ENCODE measurements at places on chromosomes 1 and 21.
A peak's percentile ranks its signal among the peaks of the same experiment; 100 is the strongest.

- no peak for DNase-seq
Observed at GRCh38 chr1:182229921-182230491, 161.6 kb downstream of the GLUL start.

- DNase-seq = no peak
Observed at GRCh38 chr21:41843584-41843983, 35.6 kb downstream of the PRDM15 start.

GRCh38 chr1:116988248-116988647 is 13.3 kb upstream of the CD101 start:
- DNase-seq = no peak

- no peak for DNase-seq
Observed at GRCh38 chr1:234647758-234648157, 37.8 kb upstream of the IRF2BP2 start.

DNA sequence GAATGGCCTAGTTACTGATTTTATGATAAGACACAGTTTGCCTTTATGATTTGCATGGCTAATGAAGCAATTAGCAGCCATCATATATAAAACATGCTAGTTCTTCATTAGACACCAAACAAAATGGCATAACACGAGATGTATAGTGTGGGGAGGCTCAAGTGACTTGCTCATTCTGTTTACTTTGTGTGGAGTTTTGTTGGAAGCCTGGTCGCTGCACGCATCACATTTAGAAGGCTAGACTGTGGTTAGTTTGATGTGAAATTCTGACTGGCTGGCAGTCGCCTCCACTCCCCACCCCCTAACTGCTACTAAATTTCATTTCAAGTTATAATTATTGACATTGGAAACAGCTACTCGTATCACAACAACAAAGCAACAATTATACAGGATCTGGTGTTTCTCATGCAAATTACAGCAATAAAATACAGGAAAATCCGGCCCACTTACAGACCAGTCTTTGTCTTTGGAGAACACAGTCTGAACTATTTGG is 356.1 kb downstream of the LMO4 start:
- DNase-seq = peak; percentile 35

GRCh38 chr21:41973861-41974751 is 20.3 kb upstream of the C2CD2 start:
- DNase-seq = no peak

DNA sequence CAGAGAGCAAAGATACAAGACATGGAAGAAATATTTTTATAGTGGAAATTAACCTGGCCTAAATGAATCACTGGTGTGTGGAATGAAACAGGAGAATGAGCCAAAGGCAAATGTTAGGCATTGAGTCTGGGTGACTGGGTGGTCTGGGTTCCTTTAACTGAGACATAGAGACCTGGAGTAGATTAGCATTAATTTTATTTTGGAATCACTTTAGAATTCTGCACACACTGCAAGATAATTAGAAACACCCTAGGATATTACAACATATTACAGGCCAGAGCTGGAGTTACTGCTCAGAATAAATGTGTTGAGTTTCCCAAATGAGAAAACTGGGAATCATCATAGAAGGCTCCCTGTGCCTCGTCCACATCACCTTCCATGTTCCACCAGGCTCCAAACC is 85.5 kb downstream of the PLPPR5 start:
- DNase-seq = no peak

DNA sequence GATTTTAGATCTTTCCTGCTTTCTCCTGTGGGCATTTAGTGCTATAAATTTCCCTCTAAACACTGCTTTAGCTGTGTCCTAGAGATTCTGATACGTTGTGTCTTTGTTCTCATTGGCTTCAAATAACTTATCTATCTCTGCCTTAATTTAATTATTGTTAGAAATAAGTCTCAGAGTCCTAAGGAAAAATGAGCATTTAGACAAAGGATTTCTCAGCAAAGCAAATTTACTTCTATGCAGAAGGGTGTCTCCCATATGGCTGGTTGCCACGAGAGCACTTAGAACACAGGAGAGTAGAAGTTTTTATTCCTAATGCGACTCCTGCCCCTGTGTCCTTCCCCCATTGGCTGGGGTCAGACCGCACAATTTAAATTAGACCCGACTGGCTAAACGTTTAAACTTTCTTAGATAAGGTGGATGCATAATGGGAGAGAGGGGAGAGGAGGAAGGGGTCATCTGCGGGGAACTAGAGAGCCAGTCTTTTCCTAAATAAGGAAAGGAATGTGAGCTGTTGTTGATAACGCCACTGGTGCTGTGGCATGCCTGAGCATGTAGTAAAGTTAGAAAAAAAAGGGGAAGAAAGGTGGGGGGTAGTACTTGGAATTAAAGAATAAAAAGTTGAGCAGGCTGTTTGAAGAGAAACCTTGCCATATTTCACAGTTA is 170.2 kb downstream of the DYRK1A start:
- DNase-seq = no peak

GRCh38 chr1:40751802-40752201 is 31.8 kb upstream of the KCNQ4 start:
- DNase-seq = no peak

GRCh38 chr21:44727321-44727720 is 15.9 kb upstream of the TSPEAR start:
- DNase-seq = no peak

DNA sequence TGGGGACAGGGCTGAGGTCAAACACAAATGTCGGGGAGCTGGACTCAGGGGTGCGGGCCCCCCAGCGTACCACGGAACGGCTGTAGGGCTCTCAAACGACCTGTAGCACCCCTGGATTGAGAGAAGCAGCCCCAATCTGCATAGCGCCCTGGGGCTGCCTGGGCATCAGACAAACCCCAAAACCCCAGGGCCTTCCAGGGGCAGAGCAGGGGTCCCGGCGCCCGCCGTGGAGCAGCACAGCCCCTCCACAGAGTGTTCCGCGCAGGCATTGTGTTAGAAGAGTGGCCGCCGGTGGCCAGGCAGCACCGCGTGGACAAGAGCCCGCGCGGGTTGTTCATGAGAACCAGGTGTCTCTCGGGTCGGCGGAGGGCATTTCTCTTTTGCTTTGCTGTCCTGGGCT is 64.2 kb upstream of the ARHGEF16 start:
- DNase-seq = no peak

DNA sequence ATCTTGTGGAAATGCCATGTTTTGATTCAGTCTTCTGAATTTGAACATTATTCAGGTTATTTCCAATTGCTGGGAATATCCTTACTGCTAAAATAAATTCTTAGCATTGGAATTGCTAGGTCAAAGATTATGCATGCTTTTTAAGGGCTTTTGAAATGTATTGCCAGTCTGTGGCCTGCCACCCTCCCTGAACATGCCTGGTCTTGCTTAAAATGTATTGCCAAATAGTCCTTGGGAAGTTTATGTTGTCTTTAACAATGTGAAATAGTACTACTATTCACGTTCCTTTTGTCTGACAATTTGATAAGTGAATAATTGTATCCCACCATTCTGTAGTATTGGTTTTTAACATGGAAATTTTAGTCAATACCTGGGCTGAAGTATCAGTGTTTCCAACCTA is 13.6 kb downstream of the TARDBP start:
- no peak for DNase-seq

Measured in hindlimb muscle (tissue), 1 donor.